Activated naive CD4-positive, alpha-beta T cell treated with anti-CD3 and anti-CD28 coated beads for 36 hours (primary cell): ENCODE measurements at places on chromosomes 7 and 10. TPM values are rescaled to one million over a fixed set of nuclear protein-coding genes. Genes with fewer than 3 reads are reported as not detected.

GRCh38 chr10:1152386-1153250, 96.4 kb downstream of the WDR37 start:
- no peak for DNase-seq

DNA sequence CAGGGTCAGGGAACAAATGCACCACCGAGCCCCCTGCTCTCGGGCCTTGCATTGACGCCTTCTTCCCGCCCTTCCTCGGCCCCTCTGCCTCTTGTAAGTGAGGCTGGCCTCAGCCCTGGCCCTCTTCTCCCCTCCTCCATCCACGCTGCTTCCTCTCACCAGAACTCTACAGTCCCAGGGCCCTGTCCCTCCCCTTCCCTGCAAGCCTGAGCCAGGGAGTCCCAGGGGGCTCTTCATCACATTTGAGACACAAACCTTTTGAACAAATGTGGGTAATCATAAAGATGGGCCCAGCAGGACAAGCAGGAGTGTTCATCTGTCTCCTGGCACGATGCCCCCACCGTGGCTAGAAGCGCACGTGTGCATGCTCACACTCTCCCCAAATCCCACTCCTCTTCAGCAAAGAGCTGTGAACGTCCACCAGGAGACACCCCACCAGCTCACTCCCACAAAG, 57.7 kb downstream of the SLIT1 start:
- no peak for DNase-seq

GRCh38 chr10:788796-789748, 99.6 kb upstream of the DIP2C start:
- peak; percentile 53 for DNase-seq

- no peak for DNase-seq
Measured at GRCh38 chr7:89401099-89401498, 605.6 kb upstream of the TEX47 start.

- DNase-seq, result no peak
Measured at GRCh38 chr10:112366992-112367391, 6.9 kb upstream of the ACSL5 start.

DNA sequence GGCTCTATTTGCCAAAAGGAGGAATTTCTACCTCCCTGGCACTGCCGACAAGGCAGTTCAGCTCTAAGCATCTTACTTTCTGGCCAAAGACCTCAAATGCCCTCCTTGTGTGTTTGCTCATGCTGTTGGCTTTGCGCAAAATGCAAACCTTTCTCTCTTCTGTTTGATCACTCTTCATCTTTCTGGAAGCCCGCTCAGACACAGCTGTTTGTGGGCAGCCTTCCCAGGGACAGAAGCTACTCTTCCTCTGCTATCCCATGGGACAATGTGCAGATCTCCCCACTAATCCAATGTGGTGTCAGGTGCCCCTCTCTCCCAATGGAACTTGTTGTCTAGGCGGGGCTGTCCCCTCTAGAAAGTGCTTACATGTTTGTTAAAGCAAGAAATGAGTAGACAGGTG, 278.7 kb downstream of the CCSER2 start:
- no peak for DNase-seq

GRCh38 chr10:100553929-100554328, 18.2 kb downstream of the HIF1AN start:
- no peak for DNase-seq

DNA sequence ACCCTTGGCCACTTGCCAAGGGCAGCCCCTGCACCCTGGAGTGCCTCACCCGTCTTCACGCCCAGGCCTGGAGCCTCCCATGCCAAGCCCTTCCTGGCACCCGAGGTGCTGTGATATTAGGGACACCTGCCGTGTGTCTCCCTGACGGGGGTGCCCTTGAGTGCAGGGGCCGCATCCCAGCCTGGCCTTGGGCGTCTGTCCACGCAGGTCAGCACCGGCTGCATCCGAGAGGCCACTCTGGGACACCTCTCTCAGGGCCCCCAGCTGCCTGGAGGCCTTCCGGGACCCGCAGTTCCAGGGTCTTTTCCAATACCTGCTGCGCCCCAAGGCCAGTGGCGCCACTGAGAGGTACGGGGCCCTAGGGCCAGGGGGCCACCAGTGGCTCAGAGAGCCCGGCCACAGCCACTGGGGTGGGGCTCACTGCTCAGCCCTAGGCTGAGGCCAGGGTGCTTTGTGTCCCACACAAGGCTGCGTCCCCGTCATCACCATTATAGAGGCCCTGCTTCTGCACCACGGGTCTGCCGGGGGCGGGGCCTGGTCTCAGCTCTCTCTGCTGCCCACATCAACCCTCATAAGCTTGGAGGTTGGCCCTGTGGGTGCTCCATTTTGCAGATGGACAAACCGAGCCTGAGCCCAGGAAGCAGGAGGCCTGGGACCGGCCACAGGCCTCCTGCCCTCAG, 12.7 kb downstream of the AP5Z1 start:
- DNase-seq, result no peak

DNA sequence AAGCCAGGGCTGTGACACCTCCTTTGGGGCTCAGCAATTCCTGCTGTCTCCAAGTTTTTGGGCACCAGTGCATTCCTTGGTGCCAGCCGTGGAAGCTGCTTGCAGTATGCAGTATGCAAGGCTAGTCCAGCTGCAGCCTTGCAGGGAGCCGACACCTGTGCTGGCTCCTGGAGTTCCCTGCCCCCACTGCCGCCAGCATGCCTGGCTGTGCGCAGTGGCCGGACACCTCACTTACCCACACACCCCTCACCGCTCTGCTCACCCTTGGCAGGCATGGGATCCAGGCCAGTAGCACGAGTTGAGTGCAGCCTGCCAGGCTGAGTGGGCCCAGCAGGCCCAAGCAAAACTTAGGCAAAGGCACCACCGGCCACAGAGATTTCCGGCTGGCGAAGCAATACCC, 77.4 kb downstream of the SAMD9 start:
- DNase-seq, result no peak

GRCh38 chr7:157801971-157802675, 465.3 kb downstream of the DNAJB6 start:
- DNase-seq, result no peak

DNA sequence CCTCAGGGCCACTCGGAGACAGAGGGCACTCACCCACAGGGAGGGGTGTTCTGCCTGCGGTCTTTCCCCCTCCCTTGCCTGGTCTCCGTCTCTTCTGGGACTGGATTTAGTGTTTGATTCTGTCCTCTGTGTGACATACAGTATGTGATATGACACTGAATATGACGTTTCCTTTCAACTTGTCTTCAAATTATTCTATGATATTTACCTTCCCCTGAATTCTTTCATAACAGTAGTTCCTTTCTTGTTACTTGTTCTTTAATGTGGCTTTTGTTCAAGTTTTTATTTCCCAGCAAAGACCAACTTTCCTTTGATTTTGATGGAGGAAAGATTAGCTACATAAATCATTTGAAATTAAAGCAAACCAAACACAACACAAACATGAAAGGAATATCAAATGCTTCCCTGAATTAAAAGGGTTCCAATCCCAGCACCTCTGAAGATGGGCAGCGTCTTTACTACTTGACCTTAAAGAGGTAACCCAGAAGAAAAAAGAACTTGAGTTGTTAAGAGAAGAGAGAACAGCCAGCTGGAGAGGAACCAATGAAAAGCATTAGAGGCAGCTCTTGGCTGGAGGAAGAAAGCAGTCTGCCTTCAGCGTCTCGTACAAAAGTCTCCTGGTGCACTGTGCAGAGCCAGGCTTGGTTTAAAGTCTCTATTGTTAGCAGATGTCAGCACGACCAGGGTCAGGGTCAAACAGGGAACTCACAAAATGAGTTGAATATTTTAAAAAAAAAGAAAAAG, 18.3 kb upstream of the RHEB start:
- no peak for DNase-seq

- no peak for DNase-seq
Measured at GRCh38 chr7:36775676-36776075, 51.4 kb upstream of the AOAH start.

DNA sequence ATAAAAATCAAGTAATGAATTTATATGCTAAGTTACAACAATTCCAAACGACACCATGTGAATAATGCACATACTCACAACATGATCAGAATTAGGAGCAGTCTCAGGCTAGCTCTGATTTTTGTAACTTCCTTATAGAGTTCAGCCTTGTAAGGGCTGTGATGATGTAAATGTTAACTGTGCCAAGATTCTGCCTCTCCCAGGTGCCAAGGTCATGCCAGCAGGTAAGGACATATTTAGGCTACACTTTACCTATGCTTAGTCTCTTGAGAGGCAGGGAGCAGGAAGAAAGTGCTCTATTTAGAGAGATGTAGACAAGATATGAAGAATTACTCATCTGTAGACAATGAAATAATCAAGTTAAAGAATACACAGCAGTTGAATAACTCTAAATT, 53.6 kb upstream of the AGR3 start:
- DNase-seq, result no peak

DNA sequence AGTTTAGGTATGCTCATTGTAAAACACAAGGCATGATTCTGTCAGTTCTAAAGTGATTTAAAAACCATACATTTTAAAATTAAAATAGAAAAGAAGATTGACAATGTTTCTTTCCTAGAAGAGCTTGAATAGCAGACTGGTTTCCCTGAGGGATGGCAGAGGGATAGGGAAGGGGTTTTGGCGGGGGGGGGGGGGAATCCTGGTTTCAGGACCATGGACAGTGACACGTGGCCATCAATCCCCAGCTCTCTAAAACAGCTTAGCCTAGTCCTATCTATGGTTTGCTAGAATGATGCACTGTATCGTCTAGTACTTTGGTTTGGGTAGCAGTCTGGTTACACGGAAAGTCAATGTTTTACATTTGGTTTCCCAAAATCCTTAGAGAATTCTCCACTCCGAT, 88.7 kb downstream of the PHYHIPL start:
- no peak for DNase-seq

DNA sequence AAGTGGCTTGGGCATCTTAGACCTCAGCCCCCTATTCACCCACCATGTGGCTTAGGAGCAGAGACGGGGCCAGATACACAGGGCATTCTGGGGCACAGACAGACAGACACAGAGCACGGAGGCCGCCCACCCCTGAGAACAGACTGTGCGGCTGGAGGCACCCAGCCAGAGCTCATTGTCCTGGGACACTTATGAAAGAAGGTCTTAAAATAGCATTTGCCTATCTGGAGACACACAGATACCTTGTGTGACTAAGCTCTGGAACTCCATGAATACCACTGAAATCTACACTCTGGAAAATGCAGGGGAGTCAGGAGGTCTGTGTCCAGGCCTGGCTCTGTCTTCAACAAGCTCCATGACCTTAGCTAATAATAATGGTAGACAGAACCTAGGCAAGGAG, 41.4 kb upstream of the ADO start:
- DNase-seq, result no peak

- DNase-seq, result no peak
Measured at GRCh38 chr7:47389923-47390630, 191.8 kb downstream of the TNS3 start.

- no peak for DNase-seq
Measured at GRCh38 chr10:68871731-68872342, 29.3 kb upstream of the DDX50 start.

GRCh38 chr7:47609803-47610452, 28.0 kb upstream of the TNS3 start:
- DNase-seq, result no peak

- DNase-seq, result no peak
Measured at GRCh38 chr7:51077316-51077986, 239.2 kb downstream of the COBL start.

- DNase-seq, result peak; percentile 66
Measured at GRCh38 chr7:19713676-19714075, 4.8 kb upstream of the POLR1F start.

DNA sequence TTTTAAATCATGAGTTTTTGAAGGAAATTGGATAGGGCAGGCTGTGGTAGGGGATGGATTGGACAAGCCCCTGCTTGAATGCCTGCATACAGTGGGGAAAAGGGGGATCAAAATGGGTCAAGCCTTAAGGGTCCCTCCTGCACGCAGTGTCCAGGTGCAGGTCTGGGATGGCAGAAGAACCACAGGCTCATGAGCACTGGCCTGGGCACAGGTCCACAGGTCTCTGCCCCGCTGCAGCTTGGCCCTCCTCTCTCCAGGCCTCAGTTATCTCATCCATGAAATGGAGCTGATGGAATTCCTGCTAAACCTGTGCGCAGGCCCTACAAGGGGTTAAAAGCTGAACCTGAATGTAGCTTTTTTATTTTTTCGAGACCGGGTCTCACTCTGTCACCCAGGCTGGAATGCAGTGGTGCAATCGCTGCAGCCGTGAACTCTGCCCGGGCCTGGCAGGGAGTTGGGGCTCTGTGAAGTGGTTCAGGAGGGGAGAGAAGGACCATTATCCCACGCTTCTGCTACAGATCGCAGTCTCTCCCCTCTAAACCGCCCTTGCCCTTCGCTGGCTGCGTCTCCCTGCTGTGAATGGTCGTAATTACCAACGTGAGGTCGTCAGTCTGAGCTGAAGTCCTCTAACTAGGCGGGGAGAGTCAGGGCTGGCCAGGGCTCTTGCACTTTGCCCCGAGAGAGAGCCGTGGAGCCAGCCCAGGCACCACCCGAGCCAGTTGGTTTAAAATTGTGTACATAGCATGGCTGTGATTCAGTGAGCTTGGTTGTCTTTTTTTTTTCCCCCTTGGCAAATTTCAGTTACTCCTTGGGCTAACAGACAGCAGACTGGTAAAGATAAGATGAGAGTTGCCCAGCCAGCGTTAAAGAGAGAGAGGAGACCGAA, 77.5 kb upstream of the GTF2I start:
- DNase-seq, result no peak

DNA sequence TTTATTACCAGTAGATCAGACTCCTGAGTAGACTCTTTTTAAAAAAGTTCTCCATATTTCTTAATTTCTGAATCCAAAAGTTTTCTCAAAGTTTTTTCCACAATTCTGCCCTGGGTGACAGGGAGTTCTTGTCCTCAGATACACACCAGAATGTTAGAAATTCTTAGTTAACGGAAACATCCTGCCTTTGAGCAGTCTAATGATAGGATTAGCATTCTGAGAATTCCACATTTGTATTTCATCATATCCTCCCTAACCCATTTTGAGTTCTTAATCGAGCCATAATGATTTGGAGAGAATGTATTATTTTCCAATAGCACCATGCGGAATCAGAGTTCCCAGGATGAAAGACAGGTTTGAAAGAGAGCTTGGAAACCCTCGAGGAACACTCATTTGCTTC, 28.9 kb upstream of the MRPS33 start:
- no peak for DNase-seq

DNA sequence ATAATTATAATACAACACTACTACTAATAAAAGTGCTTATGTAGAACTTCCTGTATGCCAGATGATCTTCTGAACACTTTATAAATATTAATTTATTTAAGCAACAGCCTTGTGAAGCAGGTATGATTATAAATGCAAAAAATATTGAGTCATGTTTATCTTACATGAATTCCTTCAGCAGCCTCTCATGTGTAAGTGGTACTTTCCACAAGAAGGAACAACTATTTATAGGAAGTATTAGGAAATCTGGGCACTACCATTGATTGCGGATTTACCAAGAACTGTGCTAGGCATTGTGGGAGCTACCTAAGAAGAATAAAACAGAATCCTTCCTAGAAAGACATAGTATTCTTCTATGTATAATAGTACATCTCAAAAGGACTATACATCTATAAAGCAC, 10.7 kb upstream of the STEAP4 start:
- DNase-seq, result no peak

RHEB gene
- total RNA-seq, result 58.7 TPM

PPP1R17 gene
- total RNA-seq, result not detected

FZD8 gene
- total RNA-seq, result 0.19 TPM

ANKRD22 gene
- 0.12 TPM for total RNA-seq

DGKI gene
- 2.7 TPM for total RNA-seq

GPNMB gene
- 0.54 TPM for total RNA-seq

SUGCT gene
- total RNA-seq, result 1.2 TPM

CRYGN gene
- not detected for total RNA-seq

ZNF365 gene
- total RNA-seq, result 0.10 TPM

GARIN1A gene
- not detected for total RNA-seq

PRPS1L1 gene
- not detected for total RNA-seq

SP8 gene
- 0.07 TPM for total RNA-seq

ZNF804B gene
- total RNA-seq, result not detected

CTAGE6 gene
- 0.98 TPM for total RNA-seq

SEM1 gene
- total RNA-seq, result 47.5 TPM

CTAGE8 gene
- 1.3 TPM for total RNA-seq
